GF-D8 (cell line): ENCODE measurements at places on chromosomes 16 and 17.

DNA sequence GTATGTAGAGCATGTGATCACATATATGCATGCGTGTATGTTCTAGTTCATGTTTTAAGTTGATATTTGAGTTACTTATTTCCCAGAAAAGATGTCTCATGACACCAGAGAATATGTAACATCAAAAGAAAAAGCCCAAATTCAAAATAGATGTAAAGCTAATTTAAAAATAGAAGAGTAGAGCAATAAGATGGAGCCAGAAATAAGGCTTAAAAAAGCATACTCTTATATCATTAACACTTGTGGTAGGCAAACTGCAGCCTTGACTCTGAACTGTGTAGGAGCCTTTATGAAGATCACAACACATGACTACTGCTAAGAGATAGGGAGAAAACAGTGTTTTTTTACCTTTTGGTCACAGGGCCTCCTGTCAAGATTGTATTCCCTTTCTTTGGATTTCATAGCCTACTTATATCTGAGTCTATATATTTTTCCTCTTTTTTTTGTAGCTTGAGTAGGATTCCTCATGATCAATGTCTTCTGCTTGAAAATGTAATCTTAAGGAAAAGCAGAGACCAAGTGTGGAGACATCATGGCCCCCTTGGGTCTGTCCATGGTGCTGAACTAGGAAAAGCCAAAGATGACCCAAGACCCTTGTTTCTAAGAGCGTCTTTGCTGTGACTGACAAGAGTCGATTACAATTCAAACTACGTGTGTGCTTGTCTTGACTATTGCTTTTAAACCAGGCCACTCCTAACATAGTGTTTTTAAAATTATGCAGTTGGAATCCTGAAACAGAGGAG, 390.4 kb downstream of the SHISA9 start:
- DNase-seq: no peak

DNA sequence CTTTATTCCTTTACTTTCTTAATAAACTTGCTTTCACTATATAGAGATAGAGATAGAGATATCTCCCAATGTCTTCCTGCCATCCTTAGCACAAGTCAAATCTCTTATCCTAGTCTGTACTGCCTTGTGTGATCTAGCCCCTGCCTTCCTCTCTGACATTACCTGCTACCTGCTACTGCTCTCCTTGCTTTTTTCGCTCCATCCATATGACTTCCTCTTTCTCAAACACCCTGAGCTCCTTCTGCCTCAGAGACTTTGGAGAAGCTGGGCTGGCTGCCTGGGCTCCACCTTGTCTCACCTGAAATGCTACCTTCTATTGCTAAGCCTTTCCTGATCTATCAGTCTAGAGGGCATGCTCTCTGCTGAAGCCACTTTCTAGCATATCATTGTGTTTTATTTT, 24.7 kb upstream of the WSB1 start:
- no peak for DNase-seq

DNA sequence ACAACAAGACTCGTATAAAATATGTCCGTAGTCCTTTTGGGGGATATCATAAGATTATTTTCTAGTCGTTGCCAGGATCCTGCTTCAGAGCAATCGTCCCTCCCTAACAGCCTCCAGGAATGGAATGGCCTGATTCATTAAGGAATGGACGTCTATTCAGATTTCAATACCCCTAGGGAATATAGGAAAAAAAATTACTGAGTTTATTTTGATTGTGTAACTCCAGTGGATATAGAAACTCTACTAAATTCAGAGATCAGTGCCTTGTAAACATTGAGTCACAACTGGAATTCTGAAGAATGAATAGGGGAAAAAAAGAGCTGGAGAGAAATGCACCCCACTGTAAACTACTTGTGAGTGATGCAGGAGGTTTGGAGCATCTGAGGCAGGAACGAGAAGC, 1171.5 kb upstream of the GOT2 start:
- DNase-seq: no peak

GRCh38 chr16:73220836-73221235, 172.9 kb upstream of the ZFHX3 start:
- no peak for DNase-seq

- no peak for DNase-seq
Observed at GRCh38 chr16:31430380-31431052, 2.4 kb upstream of the COX6A2 start.

- DNase-seq: no peak
Observed at GRCh38 chr17:16465861-16466338, 26.1 kb downstream of the LRRC75A start.

- DNase-seq: no peak
Observed at GRCh38 chr16:19751478-19752385, 33.7 kb downstream of the IQCK start.

GRCh38 chr17:58189436-58190146, 2.9 kb upstream of the EPX start:
- DNase-seq: peak; percentile 64

GRCh38 chr17:55699181-55699860, 23.3 kb downstream of the TMEM100 start:
- no peak for DNase-seq

DNA sequence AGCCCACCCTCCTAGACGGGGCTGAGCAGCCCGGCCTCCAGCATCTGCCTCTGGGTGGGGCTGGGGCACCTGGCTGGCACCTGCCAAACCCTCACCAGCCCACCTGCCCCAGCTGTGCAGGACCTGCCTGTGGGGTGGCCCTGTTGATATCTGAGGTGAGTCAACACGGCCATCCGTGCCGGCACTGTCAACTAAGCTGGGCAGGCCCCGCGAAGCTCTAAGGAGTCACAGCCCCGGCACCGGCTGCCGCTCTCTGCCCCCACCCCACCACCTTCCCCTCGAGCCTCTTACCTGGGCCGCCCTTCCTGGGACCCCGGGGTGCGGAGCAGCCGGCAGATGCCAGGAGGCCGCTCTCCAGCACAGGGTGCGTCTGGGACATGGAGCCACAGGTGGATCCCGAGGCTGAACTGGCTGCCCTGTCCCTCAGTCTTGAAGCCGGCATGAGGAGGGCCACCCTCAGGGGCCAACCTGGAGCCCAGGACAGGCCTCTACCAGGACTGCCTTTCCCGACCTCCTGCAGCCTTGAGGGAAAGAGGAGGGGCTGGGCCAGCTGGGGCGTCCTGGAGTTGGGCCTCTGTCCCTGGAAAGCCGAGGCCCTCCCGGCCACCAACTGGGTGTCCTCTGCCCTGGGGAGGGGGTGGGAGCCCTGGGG, 515 bp downstream of the CBFA2T3 start:
- no peak for DNase-seq

DNA sequence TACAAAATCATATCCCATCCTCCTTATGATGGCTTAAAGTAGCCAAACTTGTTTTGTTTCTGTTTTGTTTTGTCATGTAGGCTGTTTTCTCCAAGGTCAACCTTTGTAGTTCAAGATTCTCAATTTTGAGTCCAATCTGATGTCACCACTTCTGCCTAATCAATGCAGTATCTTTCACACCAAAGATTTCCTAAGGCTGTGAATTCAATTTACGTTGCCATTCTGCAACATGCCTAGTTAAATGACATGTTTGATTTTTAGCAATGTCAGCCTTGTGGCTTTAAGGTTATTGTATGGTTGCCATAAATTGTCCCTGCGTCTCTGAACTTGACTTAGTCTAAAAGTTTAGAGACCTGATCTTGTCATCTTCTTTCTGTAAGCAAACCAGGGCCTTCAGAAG, 20.4 kb downstream of the ZNF213 start:
- DNase-seq: no peak

DNA sequence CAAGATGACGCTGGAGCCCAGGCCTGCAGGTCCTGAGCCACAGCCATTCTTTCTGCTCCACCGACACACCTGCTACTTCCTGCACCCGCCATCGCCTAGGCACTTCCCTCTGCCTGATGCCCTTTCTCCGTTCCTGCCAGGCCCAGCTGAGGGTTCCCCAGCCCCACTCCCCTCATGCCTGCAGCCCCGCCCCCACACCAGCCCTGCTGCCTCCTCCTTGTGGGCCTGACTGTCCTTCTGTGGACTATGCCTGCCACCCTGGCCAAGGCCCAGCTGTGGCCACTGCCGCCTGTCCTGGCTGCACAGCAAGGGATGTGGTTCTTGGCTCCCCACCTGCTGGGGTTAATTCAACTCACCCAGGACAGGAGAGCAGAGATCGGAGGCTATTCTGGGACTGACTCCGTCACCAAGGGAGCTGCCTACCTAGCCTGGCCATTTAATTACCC, 7.5 kb downstream of the NATD1 start:
- no peak for DNase-seq

- no peak for DNase-seq
Observed at GRCh38 chr17:4465786-4466185, 32.0 kb downstream of the SPNS3 start.

DNA sequence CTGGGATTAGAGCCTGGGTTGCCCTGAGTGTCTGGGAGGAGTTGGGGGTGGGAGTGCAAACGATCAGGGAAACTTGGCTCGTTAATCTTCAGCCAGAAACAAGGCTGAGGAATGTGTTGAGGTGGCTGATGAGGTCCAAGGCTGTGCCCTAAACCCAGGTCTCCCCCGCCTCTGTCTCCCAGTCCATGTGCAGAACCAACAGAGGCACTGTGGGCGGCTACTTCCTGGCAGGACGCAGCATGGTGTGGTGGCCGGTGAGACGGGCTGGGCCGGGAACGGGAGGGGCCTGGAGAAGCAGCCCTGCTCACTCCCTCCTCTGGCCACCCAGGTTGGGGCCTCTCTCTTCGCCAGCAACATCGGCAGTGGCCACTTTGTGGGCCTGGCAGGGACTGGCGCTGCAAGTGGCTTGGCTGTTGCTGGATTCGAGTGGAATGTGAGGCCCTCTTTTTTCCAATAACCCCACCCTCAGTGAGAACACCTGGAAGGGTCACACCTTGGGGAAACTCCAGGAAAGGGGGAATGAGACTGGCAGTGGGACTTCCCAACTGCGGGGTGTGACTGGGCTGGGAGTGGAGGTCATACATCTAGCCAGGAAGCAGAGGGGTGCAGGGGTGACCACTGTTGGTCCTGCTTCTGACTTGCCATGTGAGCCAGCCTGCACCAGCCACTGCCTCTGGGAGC, 1.7 kb downstream of the SLC5A2 start:
- DNase-seq: no peak

- no peak for DNase-seq
Observed at GRCh38 chr17:633641-634101, 81.0 kb downstream of the VPS53 start.

DNA sequence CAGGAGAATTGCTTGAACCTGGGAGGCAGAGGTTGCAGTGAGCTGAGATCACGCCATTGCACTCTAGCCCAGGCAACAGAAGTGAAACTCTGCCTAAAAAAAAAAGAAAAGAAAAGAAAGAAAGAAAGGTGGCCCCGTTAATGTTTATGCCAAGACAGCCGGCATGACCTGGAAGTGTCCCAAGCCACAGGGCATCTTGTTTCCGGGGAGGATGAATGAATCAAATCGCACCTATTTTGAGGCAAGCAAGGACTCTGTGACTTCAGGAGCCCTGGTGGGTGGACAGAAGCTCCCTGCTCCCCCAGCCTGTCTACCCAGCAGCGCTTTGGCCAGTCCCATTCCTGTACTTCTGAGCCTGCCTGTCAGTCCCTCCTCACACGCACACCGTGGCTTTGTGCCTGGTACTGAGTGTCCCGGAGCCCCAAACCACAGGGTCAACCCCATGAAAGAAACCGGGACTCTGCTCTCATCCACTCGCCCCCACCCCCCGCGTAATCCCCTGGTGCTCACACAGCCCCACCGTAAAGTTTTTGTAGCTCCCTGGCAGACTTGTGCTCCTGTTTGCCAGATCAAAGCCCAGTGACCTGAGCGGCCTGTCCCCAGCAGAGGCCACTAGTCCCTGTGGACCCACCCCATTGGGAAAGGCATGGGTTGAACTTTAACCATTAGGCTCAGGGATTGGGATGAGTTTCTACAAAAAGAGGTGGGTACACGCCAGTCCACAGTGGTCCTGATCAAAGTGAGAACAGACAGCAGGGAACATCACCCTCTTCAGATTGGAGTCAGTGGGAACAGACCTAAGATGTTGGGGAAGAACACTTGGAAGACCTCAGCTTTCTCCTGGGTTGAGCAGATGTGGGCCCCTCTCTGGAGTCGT, 19.3 kb downstream of the CD2BP2 start:
- DNase-seq: no peak

GRCh38 chr17:66459811-66460270, 157.4 kb downstream of the PRKCA start:
- DNase-seq: peak; percentile 96

DNA sequence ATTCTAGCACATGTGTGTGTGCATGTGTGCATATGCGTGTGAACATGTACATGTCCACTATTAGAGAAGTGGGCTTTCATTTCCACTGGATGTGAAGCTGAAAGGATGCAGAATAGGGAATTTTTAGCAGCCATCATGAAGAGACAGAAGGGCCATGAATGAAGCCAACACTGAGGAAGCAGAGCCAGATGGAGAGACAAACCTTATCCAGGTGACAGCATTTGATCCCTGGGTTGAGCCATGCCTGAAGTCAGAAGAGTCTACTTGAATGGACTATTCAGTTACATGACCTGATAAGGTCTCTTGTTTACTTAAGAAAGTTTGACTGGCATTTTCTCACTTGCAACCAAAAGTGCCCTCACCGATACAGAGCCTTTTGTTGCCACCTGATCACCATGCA, 88.4 kb downstream of the ASIC2 start:
- DNase-seq: no peak

DNA sequence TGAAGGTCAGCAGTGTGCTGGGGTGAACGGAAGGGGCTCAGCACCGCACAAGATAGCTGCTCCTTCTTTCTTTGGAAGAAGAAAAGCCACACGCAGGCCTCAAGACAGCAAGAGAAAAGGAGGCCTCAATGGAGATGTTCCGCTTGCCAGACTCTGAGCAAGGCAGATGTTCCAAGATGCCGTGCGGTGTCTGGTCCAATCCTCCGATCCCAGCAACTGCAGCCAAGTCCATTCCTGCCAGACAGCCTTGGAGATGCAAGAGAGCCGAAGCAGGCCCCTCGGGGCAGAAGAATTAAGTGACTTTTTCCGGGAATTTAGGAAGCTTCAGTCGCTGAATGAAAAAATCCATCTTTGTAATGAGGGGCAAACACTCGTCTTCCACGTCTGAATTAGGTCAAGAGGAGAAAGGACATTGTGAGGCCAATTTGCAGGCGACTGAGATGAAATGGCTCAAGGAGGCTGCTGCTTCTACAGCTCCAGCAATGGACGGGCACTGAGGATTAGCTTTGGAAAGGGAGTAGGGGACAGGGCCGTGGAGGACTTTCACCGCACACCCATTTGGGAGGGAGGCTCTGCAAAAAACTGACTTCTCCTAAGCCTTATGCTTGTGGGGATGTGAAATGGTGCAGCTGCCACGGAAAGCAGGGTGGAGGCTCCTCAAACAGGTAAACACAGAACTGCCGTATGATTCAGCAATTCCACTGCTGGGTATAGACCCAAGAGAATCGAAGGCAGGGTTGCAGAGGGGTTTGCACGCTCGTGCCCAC, 44.7 kb downstream of the RPH3AL start:
- no peak for DNase-seq

- DNase-seq: no peak
Observed at GRCh38 chr17:8599351-8600011, 31.0 kb downstream of the MYH10 start.

- DNase-seq: no peak
Observed at GRCh38 chr16:9950658-9951057, 231.6 kb downstream of the GRIN2A start.
